A549 treated with dexamethasone at 1 μM for 4 hours (cell line): ENCODE measurements at places on chromosomes 12 and 14. TPM values are rescaled to one million over a fixed set of nuclear protein-coding genes. Genes with fewer than 3 reads are reported as not detected.

Gene IGF1
- 0.26 TPM in 1 of 5 replicates, not detected in the others for total RNA-seq

Gene CELA1
- not detected in 5 replicates for total RNA-seq

Gene TXNDC16
- 0.78 to 1.5 TPM (median 1.4 TPM) in 5 replicates for total RNA-seq

Gene CD163L1
- total RNA-seq = 0.23 to 0.61 TPM (median 0.36 TPM) in 5 replicates

Gene POTEM
- not detected in 5 replicates for total RNA-seq

Gene GLI1
- 4.5 to 7.8 TPM (median 5.9 TPM) in 5 replicates for total RNA-seq

Gene TTC9
- total RNA-seq = 3.1 to 4.1 TPM (median 3.6 TPM) in 5 replicates

Gene RHOJ
- not detected in 5 replicates for total RNA-seq

Gene C12orf50
- 0.06 to 0.08 TPM in 2 of 5 replicates, not detected in the others for total RNA-seq

Gene DNAJC22
- total RNA-seq = 18.9 to 22.9 TPM (median 22.1 TPM) in 5 replicates

Gene GABARAPL1
- total RNA-seq = 31.0 to 48.5 TPM (median 38.3 TPM) in 5 replicates

Gene PLXNC1
- total RNA-seq = 0.07 to 0.16 TPM (median 0.08 TPM) in 5 replicates

Gene MIPOL1
- total RNA-seq = 1.8 to 3.4 TPM (median 2.5 TPM) in 5 replicates

Gene GSC
- 0.22 to 0.39 TPM (median 0.31 TPM) in 5 replicates for total RNA-seq

Gene ACSS3
- total RNA-seq = not detected in 5 replicates

Gene PYGL
- 141 to 181 TPM (median 174 TPM) in 5 replicates for total RNA-seq

Gene LRTM2
- total RNA-seq = 0.05 to 0.15 TPM (median 0.06 TPM) in 3 of 5 replicates, not detected in the others

Gene TMEM63C
- total RNA-seq = 5.3 to 8.2 TPM (median 7.9 TPM) in 5 replicates

Gene CPSF2
- 37.0 to 50.0 TPM (median 46.4 TPM) in 5 replicates for total RNA-seq
